ENCODE measurements at places on chromosomes 7 and 10. TPM values are rescaled to one million over a fixed set of nuclear protein-coding genes. Genes with fewer than 3 reads are reported as not detected.

GRCh38 chr10:519716-520401, 169.6 kb downstream of the DIP2C start:
- DNase-seq, result no peak

- DNase-seq, result no peak
Measured at GRCh38 chr7:44693641-44694313, 54.9 kb upstream of the ZMIZ2 start.

DNA sequence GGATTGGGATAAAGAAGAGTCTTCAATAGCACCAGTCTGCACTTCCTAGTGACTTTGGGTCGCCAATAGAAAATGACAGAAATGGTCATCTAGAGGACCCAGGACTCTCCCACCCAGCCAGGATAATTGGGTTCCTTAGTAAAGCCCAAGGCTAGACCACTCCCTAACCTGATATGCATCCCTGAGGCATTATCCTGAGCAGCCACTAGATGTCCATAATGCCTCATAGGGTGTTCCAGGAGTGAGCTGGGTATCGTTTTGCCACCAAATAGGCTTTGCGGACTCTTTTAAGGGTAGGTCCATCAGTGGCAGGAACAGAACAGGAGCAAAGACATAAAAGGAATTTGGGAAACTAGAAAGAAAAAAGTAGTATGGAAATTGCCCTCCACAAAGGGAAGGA, 4.5 kb upstream of the LRRC4 start:
- DNase-seq, result no peak

DNA sequence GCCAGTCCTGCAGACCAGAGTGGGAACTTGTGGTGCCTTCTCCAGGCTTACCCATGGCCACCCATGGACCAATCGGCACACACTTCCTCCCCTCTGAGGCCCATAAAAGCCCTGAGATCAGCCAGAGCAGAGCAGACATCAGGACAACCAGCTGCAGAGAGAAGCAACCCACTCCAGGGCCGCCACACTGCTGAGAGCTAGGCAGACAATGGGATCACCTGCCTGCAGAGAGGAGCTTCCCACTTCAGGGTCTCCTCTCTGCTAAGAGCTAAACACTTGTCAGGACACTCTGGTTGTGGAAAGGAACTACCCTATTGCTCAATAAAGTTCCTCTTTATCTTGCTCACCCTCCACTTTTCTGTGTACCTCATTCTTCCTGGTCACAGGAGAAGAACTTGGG, 34.0 kb downstream of the C7orf25 start:
- no peak for DNase-seq

Gene OR13A1
- total RNA-seq, result 0.85 TPM

Gene KIFBP
- 31.3 TPM for total RNA-seq

Gene KCNH2
- total RNA-seq, result 9.9 TPM

Gene TMEM229A
- total RNA-seq, result 2.0 TPM

Gene ARMC3
- 0.21 TPM for total RNA-seq

DNA sequence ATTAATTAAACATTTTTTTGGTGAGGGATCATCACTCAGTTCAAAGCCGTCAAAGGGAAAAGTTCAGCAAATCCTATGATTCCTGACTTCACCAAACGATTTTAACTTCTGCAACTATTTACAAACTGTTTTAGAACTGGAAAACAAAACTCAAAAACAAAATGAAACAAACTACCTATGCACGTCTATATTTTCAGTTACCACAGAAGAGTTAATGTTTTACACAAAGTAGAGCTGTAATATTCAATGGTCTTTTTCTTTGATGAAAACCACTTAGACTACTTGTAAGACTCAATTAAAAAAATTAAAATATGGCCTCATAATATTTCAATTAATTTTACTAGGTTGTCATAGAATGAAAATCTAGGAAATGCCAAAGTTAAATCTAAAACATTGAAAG, 131.5 kb downstream of the ATE1 start:
- no peak for DNase-seq

Gene LRRC4
- 3.2 TPM for total RNA-seq

Gene NPC1L1
- total RNA-seq, result not detected

Gene NPY4R
- total RNA-seq, result 0.16 TPM

Gene PRPS1L1
- not detected for total RNA-seq

Gene ORC5
- 47.6 TPM for total RNA-seq

Gene HPSE2
- total RNA-seq, result 48.1 TPM

- no peak for DNase-seq
Measured at GRCh38 chr10:91587710-91588638, 44.9 kb downstream of the PPP1R3C start.

- DNase-seq, result no peak
Measured at GRCh38 chr7:2251381-2251780, 9.4 kb downstream of the NUDT1 start.

DNA sequence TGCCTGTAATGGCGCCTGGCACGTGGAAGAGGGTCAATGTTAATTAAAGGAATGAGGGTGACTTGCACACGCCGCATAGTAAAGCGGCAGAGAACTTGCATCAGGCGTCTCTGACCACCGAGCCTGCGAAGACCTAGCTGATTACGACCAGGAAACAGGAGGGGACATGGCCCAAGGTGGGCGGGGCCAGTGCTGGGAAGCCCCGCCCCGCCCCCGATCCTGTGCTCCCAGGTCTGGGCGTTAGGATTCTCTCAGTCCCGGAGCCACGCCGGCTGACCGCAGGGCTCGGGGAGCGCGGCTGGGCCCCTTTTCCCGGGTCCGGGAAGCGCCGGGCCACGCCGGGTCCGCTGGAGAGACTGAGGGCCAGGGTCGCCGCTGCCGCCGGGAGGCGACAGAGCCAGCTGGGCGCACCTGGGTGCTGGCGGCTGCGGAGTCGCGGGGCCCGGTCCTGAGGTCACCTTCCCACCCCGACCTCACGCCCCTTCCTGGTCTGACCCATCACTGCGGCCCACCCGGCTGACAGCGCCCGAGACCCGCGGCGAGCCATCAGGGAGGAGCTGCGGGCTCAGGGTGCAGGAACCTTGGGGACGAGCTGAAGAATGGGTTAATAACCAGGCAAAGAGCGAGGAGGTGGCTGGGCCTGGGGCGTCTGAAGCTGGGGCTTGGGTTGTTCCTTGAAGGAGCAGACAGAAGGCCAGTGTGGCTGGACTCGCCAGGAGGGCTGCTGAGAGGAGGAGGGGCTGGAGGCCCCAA, 23.0 kb upstream of the GRID1 start:
- no peak for DNase-seq

GRCh38 chr10:78802866-78803265, 265.9 kb upstream of the ZMIZ1 start:
- peak; percentile 71 for DNase-seq

Gene ODAD2
- 2.7 TPM for total RNA-seq

GRCh38 chr7:38685851-38686250, 54.7 kb upstream of the AMPH start:
- DNase-seq, result no peak
